Thoracic aorta endothelial cell (primary cell): ENCODE measurements at places on chromosomes 1 and 21. TPM values are rescaled to one million over a fixed set of nuclear protein-coding genes. Genes with fewer than 3 reads are reported as not detected.

SELL gene
- total RNA-seq = 1.9 and 3.6 TPM in 2 replicates

GNAT2 gene
- total RNA-seq = 0.13 and 0.22 TPM in 2 replicates

ARHGEF11 gene
- total RNA-seq = 24.1 and 28.4 TPM in 2 replicates

PTPRU gene
- total RNA-seq = 1.3 and 5.0 TPM in 2 replicates

ADGRB2 gene
- 0.79 and 0.80 TPM in 2 replicates for total RNA-seq

RNF220 gene
- 60.8 and 63.6 TPM in 2 replicates for total RNA-seq

SFT2D2 gene
- 54.0 and 62.9 TPM in 2 replicates for total RNA-seq

CFAP410 gene
- 3.1 and 4.0 TPM in 2 replicates for total RNA-seq

WNT2B gene
- total RNA-seq = 3.1 and 3.4 TPM in 2 replicates

OVAAL gene
- 0.13 TPM in 1 of 2 replicates, not detected in the other for total RNA-seq

OR2T8 gene
- total RNA-seq = not detected in 2 replicates

BSDC1 gene
- total RNA-seq = 50.7 and 50.8 TPM in 2 replicates

PGBD5 gene
- under 0.01 and 0.07 TPM in 2 replicates for total RNA-seq

S100A2 gene
- 2.4 and 3.1 TPM in 2 replicates for total RNA-seq

PROK1 gene
- total RNA-seq = not detected in 2 replicates

AGO4 gene
- total RNA-seq = 18.6 and 19.8 TPM in 2 replicates

DCLRE1B gene
- total RNA-seq = 10.5 and 12.8 TPM in 2 replicates

ST6GALNAC3 gene
- 39.0 and 62.1 TPM in 2 replicates for total RNA-seq
